Fibroblast of skin of scalp (primary cell): ENCODE measurements at places on chromosomes 11 and 22.

DNA sequence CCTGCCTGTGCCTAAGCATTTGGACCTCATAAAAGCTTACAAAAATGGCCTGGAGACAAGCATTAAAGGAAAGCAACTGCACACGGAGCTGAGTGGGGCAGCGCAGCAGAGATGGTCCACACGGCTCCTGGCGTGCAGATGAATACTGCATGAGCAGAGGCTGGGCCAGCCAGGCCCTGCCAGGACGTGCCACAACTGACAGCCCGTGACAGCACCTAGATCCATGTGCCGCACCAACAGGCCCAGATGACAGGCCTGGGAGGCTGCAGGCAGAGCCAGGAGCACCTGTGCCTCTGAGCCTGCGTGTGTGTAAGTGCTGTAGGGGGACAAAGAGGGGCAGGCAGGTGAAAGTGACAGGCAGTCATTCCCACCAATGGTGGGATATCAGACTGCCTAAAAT is 33.4 kb downstream of the MICAL3 start:
- DNase-seq: no peak

- DNase-seq: no peak
Measured at GRCh38 chr11:72220696-72221363, 3.7 kb upstream of the INPPL1 start.

GRCh38 chr11:66359662-66360087 is 11.9 kb downstream of the SLC29A2 start:
- no peak for DNase-seq

DNA sequence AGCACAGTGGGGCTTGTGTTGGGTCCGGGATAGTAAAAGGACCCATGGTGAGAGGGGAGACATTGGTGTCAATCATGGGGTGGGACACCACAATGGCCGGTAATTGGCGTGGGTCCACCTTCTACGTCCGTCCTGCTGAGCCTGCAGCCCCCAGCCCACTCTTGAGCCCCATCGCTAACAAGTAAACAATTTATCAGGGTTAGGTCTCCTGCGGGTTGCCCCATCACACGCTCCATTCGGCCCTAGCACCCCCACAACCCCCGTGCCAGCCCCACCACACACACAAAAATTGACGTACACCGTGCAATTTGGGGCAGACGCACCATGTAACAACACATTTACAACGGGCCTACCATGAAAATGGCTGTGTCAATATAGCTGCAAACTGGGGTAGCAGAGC is 86.5 kb upstream of the HTATIP2 start:
- no peak for DNase-seq

DNA sequence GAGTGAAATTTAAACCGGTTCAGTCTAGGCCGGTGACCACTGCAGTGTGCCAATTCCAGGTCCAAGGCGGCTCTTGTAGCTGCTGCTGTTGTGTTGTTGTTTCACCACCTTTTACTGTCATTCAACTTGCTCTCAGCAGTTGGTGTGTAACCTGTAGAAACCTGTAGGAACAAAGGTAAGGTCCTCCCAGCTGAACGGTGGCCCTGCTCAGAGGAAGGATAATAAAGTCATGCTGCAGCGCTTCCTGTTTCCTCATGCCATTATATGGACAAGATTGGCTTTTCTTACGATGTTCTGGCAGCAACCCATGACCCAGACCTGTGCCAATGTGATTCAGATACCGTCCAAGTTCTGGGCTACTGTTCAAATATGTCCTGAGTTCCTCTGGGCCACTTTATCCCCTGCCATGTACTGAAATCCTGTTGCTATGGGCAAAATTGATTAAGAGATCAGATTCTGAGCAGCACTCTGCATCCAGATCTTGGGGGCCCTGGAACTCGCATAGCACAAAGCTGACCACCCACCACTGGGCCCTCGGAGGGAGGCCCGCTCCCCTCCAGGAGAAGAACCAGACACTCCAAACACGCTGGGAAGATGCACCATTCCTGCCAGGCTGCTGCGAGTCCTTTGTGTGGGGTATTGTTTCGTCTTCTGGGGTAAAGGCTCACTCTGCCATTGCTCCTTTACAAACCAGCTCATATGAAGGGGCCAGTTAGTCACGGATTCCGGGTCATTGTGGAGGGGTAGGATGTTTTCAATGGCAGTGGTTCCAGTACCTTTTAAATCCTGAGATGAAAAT is 13.2 kb downstream of the FAM181B start:
- DNase-seq: no peak

- DNase-seq: no peak
Measured at GRCh38 chr11:101011881-101012280, 117.7 kb downstream of the PGR start.

DNA sequence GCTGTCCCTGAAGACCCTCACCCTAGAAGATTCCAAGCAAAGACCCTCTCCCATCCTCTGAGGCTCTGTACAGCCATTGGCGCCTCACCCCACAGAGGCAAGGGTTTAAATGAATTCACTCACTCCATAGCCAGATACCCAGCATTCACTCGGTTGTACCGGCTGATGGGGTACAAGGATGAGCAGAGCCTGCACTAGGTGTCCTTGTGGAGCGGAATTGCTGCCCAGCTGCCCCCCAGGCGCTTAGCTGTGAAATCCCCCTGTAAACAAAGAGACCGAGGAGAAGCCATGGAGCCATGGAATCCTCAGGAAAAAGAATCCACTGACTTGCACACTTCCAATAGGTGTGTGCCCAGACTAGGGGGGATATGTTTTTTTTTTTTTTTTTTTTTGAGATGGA is 117.3 kb downstream of the SHANK2 start:
- DNase-seq: no peak
